Stimulated activated CD4-positive, alpha-beta T cell treated with anti-CD3 and anti-CD28 coated beads, Interleukin-12 subunit alpha, Interleukin-12 subunit beta, amount 100 ng/mL, for 48 hours (primary cell): ENCODE measurements at places on chromosomes 12 and 14.

DNA sequence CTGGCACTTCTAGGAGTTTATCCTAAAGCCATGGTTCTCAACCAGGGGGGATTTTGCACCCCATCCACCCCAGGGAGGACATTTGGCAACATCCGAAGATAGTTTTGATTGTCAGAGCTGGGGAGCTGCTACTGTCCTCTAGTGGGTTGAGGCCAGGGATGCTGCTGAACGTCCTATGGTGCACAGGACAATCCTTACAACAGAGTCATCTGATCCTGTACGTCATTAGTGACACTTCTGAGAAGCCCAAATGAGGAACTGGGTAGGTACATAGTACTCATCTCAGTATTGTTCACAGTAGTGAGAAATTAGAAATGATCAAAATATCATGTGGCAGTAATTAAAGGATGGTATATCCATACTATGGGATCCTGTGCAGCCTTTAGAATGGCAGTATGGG lies 185.1 kb downstream of the CHST11 start:
- DNase-seq = no peak

GRCh38 chr12:121277374-121277759 lies 19.1 kb downstream of the CAMKK2 start:
- no peak for DNase-seq

- no peak for DNase-seq
Observed at GRCh38 chr12:93571365-93571924, 1.0 kb upstream of the SOCS2 start.

DNA sequence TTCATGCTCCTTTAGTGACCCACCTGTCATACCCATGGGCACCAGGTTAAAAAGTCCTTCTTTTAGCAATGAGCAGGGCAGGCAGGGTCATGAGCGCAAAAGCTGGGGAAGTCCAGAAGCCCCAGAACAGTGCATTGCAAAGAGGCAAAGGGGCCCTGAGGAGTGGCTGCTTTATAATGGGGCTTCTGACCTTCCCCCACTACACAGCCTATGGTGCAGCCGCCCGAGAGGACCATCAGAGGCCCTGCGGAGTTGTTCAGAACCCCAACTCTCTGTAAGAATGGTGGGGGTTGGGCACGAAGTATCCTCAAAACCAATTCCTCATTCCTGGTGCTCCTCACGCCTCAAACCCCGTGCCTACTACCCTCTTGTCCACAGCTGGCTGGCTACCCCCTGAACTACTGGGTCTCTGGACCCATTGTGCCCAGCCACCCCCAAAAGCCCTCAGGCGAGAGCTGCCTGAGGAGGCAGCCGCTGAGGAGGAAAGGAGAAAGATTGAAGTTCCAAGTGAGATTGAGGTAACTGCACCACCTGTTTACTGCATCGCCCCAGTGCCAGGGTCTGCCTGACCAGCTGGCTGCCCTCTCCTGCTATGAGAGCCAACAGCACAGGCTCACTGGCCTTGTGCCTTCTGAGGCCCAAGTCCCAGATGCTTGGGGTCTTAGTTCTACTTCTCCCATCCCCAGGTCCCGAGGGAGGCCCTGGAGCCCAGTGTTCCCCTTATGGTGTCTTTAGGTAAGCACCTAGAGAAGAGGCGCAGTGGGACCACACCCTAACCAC lies 6.7 kb downstream of the REC8 start:
- no peak for DNase-seq

GRCh38 chr12:29073631-29074239 lies 75.3 kb upstream of the FAR2 start:
- peak; percentile 17 for DNase-seq

DNA sequence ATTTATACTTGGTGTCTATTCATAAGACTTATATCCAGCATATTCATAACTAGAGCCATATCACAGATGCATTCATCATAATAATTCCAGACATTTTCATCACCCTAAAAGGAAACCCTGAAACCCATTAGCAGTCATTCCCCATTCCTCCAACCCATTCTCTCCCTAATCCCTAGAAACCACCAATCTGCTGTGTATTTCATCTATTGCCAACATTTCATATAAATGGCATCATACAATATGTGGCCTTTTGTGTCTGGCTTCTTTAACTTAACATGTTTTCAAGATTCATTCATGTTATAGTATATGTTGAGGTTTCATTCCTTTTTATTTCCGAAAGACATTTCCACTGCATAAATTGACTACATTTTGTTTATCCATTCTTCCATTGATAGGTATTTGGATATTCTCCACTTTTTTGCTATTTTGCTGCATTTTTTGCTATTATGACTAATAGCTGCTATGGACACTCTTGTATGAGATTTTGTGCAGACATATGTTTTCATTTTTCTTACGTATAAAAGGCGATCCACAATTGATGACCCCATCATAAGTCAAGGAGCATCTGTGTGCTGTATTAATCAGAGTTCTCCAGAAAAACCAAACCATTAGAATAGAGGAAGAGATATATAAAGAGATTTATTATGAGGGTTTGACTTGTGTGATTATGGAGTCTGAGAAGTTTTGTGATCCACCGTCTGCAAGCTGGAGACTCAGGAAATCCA lies 5.1 kb upstream of the OAS2 start:
- DNase-seq = no peak

- no peak for DNase-seq
Observed at GRCh38 chr12:100753837-100754236, 40.7 kb upstream of the ANO4 start.

DNA sequence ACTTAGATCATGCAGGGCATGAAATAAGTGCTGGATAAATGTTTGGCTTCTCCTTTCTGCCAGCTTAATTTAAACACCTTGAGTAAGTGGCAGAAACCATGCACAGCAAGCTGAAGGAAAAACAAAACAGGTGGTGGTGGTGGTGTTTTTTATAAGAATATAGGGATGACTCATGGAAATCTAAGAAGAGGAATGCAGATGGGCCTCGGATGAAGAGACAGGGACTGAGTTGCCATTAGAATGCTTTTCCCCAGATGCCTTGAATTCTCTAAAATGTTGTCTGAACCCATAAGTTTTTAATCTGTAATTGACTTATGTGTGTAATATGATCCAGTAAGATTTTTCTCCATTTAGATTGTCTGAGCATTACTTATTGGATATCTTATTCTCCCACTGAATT lies 93.1 kb upstream of the ZDHHC17 start:
- DNase-seq = no peak

DNA sequence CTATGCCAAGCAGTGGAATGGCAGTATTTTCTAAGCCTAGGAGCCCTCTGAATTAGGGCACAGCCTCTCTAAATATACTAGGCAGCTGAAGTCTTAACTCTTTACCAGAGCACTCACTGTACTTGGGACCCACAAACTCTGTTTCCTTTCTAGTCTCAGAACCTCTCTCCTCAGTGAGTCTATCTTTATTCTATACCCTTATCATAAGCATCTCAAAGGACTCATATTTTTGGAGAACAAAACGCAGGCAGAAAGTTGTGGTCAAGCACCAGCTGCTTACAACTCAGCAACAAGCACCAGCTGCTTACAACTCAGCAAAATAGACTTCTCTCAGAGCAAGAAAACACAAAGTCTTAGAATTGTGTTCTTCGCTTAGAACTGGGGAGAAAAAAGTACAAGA lies 993 bp downstream of the CCDC196 start:
- no peak for DNase-seq

- DNase-seq = no peak
Observed at GRCh38 chr12:18811273-18811672, 73.4 kb downstream of the CAPZA3 start.

GRCh38 chr12:118436002-118436730 lies 59.8 kb downstream of the SUDS3 start:
- DNase-seq = no peak

DNA sequence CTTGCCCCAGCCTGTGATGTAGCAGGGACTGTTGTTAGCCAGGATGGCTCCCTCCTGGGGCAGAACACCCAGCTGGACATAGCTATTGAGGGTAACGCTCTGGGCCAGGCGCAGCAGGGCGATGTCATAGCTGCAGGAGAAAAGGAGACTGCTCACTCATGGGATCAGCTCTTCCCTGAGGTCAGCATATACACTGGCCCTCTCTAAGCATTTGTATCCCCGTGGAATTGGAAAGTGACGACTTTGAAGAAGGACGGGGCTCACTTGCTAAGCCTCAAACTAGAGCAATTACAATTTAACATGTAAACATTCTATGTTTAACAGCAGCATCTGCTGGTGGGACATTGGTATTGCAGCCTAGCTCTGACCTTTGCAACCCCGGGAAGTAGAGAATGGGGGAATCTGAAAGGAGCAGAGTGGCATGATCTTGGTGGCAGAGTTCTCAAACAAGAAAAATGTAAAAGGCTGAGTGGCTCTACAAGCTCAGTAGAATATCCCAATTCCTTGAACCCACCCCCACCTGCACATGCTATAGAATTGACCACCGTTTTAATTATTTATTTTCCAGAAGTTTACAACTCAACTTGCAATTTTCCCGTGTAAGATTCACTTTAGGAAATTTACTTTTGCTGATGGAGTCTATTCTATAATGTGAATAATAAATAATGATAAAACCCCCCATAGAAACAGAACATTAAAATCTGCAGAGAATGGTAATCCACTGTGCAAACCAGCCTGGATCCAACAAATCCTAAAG lies 5.0 kb downstream of the CELA1 start:
- DNase-seq = peak; percentile 51

- no peak for DNase-seq
Observed at GRCh38 chr14:59308673-59309072, 120.2 kb downstream of the DAAM1 start.

DNA sequence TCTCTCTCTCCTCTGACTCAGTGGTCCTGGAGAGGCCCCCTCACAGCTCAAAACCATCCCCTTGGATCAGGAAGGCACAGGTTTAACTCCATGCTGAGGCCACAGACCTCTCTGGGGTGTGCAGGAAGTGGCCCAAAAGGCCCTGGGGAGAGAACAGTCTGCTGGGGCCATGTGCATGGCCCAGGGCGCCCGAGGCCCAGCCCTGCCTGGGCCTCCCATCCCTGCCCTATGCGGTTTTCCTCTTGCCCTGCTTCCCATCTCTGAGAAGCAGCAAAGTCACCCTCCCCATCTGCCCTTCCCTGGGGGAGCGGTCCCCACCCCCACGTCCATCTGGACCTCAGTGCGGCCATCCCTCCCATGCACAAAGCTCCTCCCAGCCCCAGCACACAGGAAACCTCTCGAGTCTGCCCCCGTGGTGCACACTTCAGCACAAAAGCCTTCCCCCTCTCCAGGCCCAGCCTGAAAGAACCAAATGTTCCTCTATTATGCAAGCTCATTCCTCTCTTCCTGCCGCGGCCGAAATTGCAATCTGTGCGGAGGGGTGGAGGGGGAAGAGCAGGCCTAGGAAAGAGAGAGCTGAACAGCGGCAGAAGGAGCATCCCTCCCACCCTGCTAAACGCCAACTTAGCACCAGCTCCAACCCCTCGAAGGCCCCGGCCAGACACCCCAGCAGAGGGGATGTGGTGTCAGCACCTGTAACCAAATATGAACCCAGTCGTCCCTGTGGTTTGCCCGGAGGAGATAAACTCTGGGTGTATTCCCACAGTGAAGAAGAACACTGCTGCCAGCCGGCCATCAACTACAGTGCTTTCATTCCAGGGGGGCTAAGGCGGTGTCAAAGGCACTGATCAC lies 108.5 kb downstream of the SCARB1 start:
- no peak for DNase-seq

DNA sequence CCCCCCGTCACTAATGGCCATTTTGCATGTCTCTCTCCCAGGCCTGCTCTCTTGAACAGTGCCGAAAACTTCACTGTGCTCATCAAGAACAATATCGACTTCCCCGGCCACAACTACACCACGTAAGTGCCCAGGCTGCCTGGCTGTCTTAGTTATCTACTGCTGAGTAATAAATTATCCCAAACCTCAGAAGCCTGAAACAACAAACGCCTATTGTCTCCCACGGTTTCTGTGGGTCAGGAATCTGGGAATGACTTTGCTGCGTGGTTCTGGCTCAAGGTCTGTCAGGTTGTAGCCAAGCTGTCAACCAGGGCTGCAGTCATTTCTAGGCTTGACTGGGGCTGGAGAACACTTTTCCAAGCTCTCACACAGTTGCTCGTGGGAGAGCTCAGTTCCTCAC lies 32.6 kb downstream of the P2RX7 start:
- DNase-seq = no peak

DNA sequence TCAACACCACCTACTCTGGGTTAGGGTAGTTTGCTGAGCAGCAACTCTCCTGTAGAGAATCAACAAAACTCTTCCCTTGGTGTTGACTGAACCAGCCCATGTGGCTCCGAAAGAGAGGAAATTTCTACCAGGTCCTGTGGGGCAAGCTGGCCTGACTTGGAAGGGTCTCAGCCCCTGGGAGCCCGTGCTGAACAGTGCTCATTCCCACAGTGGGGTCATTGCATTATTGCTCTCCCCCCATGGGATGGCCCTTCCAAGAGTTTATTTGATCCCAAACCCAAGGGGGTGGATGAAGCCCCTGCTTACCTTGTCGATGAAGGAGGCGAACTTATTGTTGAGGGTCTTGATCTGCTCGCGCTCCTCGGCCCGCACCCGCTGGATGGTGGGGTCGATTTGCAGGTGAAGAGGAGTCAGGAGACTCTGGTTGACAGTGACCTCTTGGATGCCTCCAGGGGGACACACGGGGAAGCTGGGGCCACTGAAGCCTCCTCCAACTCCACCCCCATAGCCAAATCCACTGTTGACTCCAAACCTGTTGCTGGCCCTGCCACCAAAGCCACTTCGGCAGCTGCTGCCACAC lies 580 bp downstream of the KRT75 start:
- no peak for DNase-seq

- no peak for DNase-seq
Observed at GRCh38 chr12:111444314-111444924, 38.7 kb downstream of the SH2B3 start.

- DNase-seq = no peak
Observed at GRCh38 chr14:64763085-64763782, 59.0 kb downstream of the PLEKHG3 start.

GRCh38 chr12:126907900-126908764 lies 1358.8 kb upstream of the TMEM132C start:
- no peak for DNase-seq

GRCh38 chr14:50410921-50411320 lies 14.2 kb upstream of the CDKL1 start:
- no peak for DNase-seq

DNA sequence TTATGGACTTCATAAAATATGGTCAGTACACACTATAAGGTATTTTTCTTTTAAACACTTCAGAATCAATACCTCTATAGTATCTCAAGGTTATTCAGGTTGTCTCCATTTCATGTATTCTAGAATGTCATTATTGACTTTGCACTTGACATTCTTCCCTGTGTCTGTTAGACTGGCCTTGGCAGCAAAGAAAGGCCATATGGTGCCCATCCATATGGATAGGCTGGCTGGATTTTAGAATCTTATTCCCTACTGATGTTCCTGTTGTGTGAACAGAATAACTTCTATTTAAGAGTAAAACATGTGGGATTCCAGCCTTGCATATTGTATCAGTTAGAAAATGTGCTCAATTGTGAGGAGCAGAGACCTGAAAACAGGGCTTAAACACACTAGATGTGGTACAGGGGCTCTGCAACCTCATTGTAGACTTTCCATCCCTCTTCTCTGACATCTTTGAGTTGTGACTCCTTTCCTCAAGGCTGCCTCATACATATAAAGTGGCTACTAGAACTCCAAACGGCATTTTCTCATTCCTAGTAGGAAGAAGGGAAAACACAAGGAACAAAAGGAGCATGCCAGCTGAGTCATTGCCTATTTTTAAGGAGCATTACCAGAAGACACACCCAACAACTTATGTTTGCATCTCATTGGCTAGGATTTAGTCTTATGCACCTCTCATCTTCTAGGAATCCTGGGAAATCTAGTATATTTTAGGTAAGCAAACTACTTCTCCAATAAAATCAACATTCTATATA lies 221.2 kb upstream of the TMPO start:
- DNase-seq = no peak
